ENCODE measurements at places on chromosomes 6 and 20.
A peak's percentile ranks its signal among the peaks of the same experiment; 100 is the strongest.

DNA sequence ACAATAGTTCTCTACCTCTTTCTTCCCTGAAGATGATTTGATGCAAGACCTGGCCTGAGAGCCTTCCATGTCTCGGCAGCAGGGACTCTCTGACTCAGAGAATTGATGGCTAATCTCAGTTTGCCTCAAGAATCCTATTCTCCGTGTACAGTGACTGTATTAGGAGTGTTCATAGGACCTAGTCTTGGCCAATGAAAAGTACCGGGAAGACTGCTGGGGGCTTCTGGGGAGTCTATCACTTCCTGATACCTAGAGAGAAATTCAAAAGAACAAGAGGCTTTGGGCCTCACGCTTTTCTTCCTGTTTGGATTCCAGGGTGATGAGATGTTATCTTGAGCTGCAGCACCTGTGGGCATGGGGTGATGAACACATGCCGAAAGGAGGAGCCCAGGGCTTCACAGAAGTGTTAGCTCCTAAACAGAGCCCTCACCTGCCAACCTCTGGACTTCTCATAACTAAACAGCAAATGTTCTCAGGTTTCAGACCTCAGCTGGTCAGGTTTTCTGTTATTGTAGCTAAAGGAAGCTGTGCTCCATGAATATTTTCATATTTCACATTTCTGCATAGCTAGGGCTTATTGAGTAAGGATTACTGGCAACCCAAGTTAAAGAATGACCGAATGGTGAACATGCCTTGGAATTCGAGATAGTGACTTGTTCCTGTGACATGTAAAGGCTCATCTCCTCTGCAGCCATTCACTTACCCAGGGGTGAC lies 323.1 kb upstream of the AGPAT4 start:
- DNase-seq, result no peak

DNA sequence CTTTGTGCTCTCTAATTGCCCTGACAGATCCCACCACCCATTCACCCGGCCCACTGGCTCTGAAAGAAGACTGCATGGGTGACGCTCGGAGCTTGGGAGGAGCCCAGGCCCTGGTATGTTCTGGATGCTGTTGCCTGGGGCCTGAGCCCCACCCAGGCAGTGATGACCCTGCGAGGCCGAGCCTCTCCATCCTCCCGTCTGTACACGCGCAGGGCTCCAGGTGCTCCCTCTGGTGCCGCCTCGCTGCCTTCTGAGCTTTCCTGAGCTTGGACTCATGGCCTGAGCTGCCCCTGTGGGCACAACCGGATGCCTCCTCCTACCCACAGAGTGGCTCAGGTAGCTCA lies 61.2 kb downstream of the STK35 start:
- no peak for DNase-seq

- DNase-seq, result no peak
These were observed 148.6 kb downstream of the LRRC1 start for GRCh38 chr6:53943395-53943794.

GRCh38 chr6:91149956-91150705 lies 563.3 kb upstream of the MAP3K7 start:
- DNase-seq, result no peak

DNA sequence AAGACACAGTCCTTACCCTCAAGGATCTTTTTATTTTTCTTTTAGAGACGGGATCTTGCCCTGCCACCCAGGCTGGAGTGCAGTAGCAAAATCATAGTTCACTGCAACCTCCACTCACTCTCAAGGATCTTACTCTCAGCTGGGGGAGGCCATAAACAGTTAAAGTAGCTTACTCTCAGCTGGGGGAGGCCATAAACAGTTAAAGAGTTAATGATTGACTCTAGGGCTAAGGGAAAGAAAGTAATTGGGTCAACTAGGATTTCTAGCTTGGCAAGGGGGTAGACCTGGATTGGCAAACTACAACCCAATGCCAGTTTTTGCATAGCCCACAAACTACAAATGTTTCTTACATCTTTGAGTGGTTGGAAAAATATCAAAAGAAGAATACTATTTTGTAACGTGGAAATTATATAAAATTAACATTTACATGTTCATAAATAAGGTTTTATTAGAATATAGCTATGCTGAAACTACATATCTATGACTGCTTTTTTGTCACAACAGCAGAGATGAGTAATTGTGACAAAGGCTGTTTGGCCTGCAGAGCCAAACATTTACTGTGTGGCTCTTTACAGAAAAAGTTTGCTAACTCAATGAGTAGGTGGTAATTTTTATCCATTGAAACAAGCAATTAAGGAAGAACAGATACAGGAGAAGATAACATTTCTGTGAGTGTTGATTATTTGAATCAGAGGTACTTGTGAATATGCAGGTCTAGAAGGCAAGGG lies 46.4 kb downstream of the PTPRA start:
- DNase-seq, result no peak

GRCh38 chr6:14109411-14109826 lies 8.2 kb upstream of the CD83 start:
- DNase-seq, result no peak

GRCh38 chr20:53739799-53740785 lies 146.5 kb upstream of the ZNF217 start:
- DNase-seq, result no peak

- no peak for DNase-seq
These were observed 18.5 kb upstream of the WFDC10A start for GRCh38 chr20:45611054-45611453.

DNA sequence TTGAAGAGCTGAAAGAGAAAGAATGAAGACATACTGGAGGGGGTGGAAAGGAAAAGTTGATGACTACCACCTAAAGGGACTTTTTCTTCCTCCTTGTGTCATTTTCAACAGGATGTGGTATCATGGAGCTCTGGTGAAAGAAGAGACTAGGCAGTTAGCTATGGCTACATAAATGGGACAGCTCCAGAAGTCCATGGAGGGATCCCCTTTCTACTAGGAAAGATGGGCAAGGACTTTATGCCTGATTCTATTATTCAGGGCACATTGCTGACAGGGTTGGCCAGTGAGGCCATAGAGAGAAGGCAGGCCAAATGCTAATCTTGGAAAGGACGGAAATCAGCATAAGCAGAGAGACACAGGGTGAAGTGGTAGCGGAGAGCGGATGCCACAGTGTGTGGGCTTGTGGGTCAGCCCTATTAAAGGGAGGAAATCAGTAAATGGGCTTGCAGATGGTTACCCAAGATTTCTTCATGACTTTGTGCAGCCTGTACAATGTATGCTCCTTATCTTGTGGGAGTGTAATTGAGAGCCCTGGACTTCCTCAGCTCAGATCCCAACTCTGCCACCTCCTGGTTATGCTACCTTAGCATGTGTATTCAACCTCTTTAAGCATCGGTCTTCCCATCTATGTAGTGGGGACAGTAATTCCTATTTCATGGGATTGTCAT lies 77.4 kb upstream of the TMEM170B start:
- DNase-seq, result peak; percentile 6

DNA sequence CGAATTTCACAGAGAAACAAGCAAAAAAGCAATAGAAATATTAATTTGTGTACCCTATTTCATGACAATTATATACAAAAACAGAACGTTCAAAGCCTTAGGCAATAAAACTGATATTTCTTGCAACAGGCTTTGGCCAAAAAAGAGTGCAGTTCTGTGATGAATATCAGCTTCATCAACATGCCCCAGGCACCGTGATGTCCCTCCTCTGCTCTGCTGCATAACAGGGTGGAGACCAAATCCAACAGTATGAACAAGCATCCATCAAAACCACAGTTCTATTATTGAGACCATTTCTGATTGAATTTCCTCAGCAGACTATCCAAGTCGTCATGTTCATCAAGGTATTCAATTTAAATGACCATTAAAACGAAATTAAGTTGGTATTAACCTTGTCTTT lies 722.6 kb upstream of the NRSN1 start:
- no peak for DNase-seq

- peak; percentile 39 for DNase-seq
These were observed 52.6 kb upstream of the MAFB start for GRCh38 chr20:40741507-40742106.

DNA sequence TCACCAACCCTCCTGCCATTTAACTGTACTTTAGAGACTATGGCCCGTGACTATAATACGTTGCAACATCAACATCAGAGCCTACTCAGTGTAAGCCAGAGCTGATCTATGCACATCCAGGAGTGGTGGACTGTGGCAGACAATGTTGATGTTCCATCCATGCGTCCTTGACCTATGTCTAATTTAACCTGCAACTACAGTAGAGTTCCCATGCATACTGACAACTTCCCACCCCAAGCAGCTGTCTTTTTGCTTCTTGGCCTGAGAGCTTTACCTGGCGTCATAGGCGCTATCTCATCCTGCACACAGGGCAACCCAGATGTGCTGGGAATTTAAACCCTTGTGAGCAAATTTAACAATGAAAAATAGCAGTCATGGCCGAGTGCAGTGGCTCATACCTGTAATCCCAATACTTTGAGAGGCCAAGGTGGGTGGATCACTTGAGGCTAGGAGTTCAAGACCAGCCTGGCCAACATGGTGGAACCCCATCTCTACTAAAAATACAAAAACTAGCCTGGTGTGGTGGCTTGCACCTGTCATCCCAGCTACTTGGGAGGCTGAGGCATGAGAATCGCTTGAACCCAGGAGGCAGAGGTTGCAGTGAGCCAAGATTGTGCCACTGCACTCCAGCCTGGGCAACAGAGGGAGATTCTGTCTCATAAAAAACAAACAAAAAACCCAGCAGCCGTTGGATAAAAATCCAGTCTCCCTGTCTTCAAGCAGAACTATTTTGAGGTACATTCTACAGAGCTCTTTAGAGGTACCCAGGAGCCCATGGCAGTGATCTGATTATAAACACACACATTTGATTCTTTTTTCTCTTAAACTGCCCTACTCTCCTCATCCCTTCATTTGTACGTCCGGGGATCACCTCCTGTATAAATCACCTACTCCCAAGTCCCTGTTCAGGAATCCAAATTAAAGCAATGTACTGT lies 22.0 kb downstream of the PERP start:
- DNase-seq, result no peak

DNA sequence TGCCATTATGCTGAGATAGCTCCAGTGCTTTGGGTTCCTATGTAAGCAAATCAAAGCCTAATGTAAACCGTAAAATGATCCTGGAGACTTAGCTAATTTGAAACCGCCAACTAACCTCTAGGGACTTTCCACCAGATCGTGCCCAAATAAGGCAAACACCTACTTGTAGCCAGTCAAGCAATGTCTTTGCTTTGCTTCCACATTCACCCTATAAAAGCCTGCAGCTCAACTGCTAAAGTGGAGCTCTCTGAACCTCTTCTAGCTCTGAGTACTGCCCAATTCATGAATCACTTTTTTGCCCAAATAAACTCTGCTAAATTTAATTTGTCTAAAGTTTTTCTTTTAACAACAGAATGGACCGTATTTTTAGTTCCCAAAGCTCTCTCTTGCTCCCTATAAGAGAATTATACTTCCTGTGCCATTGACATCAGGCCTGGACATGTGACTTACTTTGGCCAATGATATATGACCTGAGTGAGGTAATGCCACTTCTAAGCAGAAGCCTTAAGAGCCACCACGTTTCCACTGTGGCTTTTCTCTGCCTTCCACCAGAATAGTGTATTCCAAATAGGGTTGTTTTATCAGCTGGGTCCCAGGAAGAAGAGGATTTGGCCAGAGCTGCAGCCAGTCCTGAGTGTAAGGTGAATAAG lies 34.8 kb upstream of the PSMF1 start:
- DNase-seq, result no peak

- DNase-seq, result no peak
These were observed 680.5 kb downstream of the QKI start for GRCh38 chr6:164095056-164095455.

DNA sequence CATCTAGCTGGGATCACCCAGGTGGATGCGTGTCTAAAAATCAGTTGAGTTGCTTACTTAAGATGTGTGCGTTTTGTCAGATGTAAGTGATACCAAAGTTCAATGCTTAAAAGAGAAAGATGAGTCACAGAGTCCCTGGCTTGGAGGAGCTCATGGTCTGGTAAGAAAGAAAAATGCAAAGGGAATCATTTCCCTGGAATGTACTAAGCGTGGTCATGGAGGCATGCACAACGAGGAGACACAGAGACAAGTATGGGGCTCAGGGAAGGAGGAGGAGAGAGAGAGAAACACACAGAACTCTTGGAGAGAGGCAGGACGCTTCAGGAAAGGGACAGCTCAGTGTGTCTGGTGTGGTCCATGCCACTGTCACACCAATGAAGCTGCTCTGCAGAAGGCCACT lies 186.9 kb upstream of the GMDS start:
- no peak for DNase-seq

DNA sequence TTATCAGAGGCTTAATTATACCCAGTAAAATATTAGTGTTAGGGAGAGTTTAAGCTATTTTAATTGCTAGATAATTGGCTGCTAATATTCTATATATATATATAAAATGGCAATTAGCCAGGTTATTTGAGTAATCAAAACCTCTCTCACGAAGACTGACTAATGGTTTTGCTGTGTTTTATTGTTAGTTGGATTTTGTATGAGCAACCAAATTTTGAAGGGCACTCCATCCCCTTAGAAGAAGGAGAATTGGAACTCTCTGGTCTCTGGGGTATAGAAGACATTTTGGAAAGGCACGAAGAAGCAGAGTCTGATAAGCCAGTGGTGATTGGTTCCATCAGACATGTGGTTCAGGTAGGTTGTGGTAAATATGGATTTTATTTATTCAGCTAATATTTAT lies 102.2 kb downstream of the RTN4IP1 start:
- DNase-seq, result no peak

DNA sequence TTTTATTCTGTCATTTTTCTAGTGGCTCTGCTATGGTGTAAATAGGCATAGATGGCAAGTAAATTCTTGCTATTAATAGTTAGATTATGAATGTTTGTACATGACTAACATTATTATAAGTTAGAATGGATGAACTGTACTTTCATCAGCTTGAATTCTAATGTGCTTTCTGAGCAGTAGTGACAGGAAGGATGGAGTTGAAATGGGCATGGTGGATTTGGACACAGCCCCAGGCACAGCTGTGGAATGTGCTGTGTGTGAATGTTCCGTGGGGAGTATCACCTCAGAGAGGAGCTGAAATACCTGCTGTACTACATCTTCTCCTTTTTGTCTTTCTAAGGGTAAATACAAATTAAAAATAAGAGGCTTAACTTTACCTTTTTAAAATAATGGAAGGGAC lies 66.8 kb downstream of the FBXO5 start:
- no peak for DNase-seq

- DNase-seq, result no peak
These were observed 33.1 kb downstream of the SRC start for GRCh38 chr20:37378785-37379598.

DNA sequence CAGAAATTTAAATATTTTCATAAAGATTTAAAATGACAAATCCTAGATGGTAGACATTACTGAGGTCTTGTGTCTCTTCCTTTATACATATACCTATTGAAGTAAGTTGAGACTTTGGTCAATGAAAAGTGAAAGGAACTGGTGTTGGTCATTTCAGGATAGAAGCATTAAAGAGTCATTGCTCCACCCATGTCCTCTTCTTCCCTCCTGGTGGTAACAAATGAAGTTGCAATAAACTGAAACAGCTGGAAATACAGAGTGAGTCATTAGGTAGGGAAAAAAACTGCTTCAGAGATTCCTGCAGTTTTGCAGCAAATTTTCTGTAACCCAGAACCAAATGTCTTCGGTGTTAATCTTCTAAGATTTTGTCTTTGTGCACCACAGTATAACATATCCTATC lies 448.0 kb downstream of the EYS start:
- DNase-seq, result no peak

GRCh38 chr6:140460267-140460666 lies 1085.8 kb upstream of the CITED2 start:
- no peak for DNase-seq

All from immature natural killer cell (primary cell).